ENCODE measurements at places on chromosomes 7 and 10. TPM values are rescaled to one million over a fixed set of nuclear protein-coding genes. Genes with fewer than 3 reads are reported as not detected.

Gene GRM3
- total RNA-seq, result not detected

Gene PAPSS2
- 19.7 TPM for total RNA-seq

Gene TNS3
- total RNA-seq, result 67.8 TPM

Gene PLXNA4
- total RNA-seq, result 0.85 TPM

Gene PON1
- total RNA-seq, result 1.6 TPM

Gene AGR2
- total RNA-seq, result 133 TPM

Gene CAV2
- total RNA-seq, result 209 TPM

Gene SPDYE2
- total RNA-seq, result not detected

Gene NPSR1
- total RNA-seq, result not detected

Gene GDF10
- total RNA-seq, result 0.08 TPM

Gene OR2A25
- total RNA-seq, result not detected

Gene APBB1IP
- total RNA-seq, result 5.2 TPM

Gene CFAP46
- total RNA-seq, result 1.2 TPM

Gene GIMAP1
- total RNA-seq, result not detected

Gene SPDYE8
- total RNA-seq, result not detected

Gene LIPJ
- not detected for total RNA-seq

Gene LMOD2
- total RNA-seq, result not detected

Gene TCAF2
- 1.4 TPM for total RNA-seq

Gene THSD7A
- total RNA-seq, result 1.4 TPM

Gene TMEM225B
- total RNA-seq, result 0.92 TPM

Gene GPR22
- total RNA-seq, result not detected

Gene KCNMA1
- 65.1 TPM for total RNA-seq

Gene EN2
- total RNA-seq, result 0.83 TPM

Gene AKR1C4
- total RNA-seq, result 0.13 TPM

Gene MOGAT3
- not detected for total RNA-seq

Gene SH3PXD2A
- total RNA-seq, result 0.82 TPM

Gene TSPAN14
- 129 TPM for total RNA-seq

Gene CRYGN
- total RNA-seq, result not detected

Gene ACTL6B
- not detected for total RNA-seq

Gene CALML5
- total RNA-seq, result not detected

Gene LRRD1
- total RNA-seq, result not detected

Gene LIPN
- not detected for total RNA-seq

Gene DPYSL4
- 15.3 TPM for total RNA-seq

Gene CPN1
- total RNA-seq, result 0.34 TPM

Gene ASIC3
- 9.9 TPM for total RNA-seq

Gene LRMDA
- 4.7 TPM for total RNA-seq

Gene CPVL
- 0.53 TPM for total RNA-seq

Gene PON3
- 39.3 TPM for total RNA-seq

Gene ANKRD30A
- 0.49 TPM for total RNA-seq

Gene MYOZ1
- not detected for total RNA-seq

Gene PNLIPRP1
- total RNA-seq, result not detected

Gene MNX1
- total RNA-seq, result 4.6 TPM

Gene ZNF25
- 1.7 TPM for total RNA-seq

Gene EVX1
- 0.18 TPM for total RNA-seq

Gene PVRIG
- not detected for total RNA-seq

Gene IMMP2L
- 19.5 TPM for total RNA-seq

All from A549 treated with AZD2906 at 1 μM for 4 hours (cell line).